Testis (tissue), 5 donors: ENCODE measurements at places on chromosomes 13 and 19. TPM values are rescaled to one million over a fixed set of nuclear protein-coding genes. Genes with fewer than 3 reads are reported as not detected.

DNA sequence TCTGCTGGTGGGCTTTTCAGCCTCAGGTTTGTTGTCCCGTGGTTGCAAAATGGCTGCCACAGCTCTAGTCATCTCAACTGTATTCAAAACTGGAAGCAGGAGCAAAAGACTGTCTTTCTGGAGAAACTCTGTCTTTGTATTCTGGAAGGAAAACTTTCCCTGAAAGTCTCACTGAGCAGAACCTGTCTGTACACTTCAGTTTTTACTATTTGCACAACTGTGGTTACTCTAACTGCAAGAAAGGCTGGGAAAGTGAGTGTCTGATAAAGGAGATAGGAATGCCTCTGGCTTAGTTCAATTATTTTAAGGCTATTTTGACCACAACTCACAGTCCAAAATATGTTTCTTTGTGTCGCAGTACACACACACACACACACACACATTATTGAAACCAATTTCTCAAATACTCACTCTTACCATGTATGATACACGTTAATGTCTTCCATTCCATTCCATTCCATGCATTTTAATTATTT lies 49.7 kb upstream of the EHD2 start:
- no peak overlapping the region for H3K4me3 ChIP-seq
- peaks cover 19% of the 10 kb centered on the region for H3K4me1 ChIP-seq
- DNase-seq = no peak
- no peaks in the 10 kb centered on the region for H3K36me3 ChIP-seq
- H3K27me3 ChIP-seq = no peaks in the 10 kb centered on the region

The PTPRH gene
- total RNA-seq = 6.0 TPM

GRCh38 chr19:17873786-17874757 lies 2.3 kb downstream of the SLC5A5 start:
- H3K36me3 ChIP-seq = no peaks in the 10 kb centered on the region
- no peak overlapping the region for H3K27ac ChIP-seq
- H3K4me1 ChIP-seq = peaks cover 7% of the 10 kb centered on the region
- H3K27me3 ChIP-seq = no peaks in the 10 kb centered on the region
- DNase-seq = peak; percentile 60

DNA sequence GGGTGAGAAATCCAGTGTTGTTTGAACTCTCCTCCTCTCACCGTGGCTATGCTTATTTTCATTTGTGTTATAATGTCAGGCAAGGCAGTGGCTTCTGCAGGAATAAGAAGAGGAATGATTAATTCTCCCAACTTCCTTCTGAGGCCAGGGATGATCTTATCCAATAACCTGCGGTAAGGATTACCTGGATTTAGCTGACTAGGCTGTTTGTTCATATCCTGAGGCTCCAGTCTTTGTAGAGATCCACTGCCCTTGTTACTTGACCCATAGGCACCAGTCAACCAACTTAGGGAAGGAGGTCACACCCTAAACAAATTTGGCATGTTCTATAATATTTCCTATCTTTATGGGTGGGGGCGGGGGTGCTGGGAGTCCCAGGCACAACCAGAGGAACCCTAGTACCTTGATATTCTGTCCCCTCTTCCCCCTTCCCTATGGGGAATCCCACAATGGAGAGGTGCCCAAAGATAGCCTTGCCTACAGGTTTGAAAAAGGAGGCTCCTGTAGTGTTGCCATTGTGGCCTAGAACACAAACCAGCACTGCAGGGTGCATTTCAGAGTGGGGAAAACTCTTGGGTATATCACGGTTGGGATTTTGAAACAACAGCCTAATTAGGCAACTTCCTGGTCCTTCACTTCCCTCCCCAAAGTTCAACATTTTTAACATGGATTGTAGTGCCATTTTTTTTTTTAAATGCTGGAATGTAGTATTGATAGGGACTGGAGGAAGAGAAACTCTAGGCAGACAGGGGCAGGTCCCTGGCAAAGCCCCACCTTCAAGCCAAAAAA lies 977.5 kb upstream of the SPRY2 start:
- H3K36me3 ChIP-seq = no peaks in the 10 kb centered on the region
- no peak overlapping the region for H3K4me3 ChIP-seq
- H3K4me1 ChIP-seq = no peaks in the 10 kb centered on the region
- DNase-seq = no peak
- H3K27ac ChIP-seq = no peak overlapping the region

- H3K27ac ChIP-seq = no peak overlapping the region
- H3K4me1 ChIP-seq = no peaks in the 10 kb centered on the region
Measured at GRCh38 chr13:84867246-84867645, 932.0 kb downstream of the SLITRK6 start.

GRCh38 chr13:33874871-33875270 lies 56.9 kb downstream of the RFC3 start:
- no peak for DNase-seq
- no peaks in the 10 kb centered on the region for H3K36me3 ChIP-seq
- H3K4me3 ChIP-seq = no peak overlapping the region
- no peak overlapping the region for H3K27ac ChIP-seq
- no peaks in the 10 kb centered on the region for H3K27me3 ChIP-seq
